ENCODE measurements at places on chromosomes 7 and 10. TPM values are rescaled to one million over a fixed set of nuclear protein-coding genes. Genes with fewer than 3 reads are reported as not detected.

The DPYSL4 gene
- total RNA-seq: not detected

The ABCB1 gene
- 0.87 TPM for total RNA-seq

The SPDYE2B gene
- total RNA-seq: not detected

GRCh38 chr10:33416209-33416608, 81.7 kb upstream of the NRP1 start:
- no peak overlapping the region for H3K4me3 ChIP-seq
- H3K27me3 ChIP-seq: no peaks in the 10 kb centered on the region
- H3K4me1 ChIP-seq: no peaks in the 10 kb centered on the region
- DNase-seq: no peak

The PRLHR gene
- 0.43 TPM for total RNA-seq

DNA sequence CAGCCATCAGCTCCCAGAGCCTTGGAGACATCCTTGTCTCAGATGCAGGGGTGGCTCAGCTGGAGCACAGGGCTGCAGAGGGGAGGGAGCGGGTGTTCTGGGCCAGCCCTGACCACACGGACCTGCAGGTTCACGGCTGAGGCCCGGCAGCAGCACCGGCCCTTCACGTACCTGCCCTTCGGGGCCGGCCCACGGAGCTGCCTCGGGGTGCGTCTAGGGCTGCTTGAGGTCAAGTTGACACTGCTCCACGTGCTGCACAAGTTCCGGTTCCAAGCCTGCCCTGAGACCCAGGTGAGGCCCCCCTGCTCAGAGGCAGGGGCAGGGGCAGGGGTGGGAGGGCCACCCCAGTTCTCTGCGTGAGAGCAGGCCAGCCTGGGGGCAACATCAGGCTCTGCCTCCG, 45.2 kb downstream of the PARP12 start:
- H3K36me3 ChIP-seq: peaks cover 14% of the 10 kb centered on the region
- no peak overlapping the region for H3K4me3 ChIP-seq
- H3K27me3 ChIP-seq: no peaks in the 10 kb centered on the region
- no peak for DNase-seq
- no peaks in the 10 kb centered on the region for H3K4me1 ChIP-seq

The GALNT17 gene
- not detected for total RNA-seq

DNA sequence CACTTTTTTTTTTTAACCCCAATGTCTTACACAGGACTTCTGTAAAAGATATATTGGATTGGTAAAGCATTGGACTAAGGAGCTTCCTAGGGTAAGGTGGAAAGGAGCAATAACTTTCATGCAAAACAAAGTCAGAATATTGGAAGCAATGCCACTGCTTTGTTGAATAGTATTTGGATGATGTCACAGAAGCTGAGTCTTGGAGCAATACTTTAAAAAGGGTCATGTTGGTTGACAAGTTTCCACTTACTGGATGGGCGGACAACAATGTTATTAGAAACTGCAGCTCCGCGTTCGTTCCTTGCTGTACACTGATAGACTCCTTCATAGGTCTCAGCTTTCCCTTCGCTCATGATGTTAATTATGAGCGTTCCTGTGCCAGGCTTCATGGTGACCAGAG, 101.9 kb upstream of the LAMB4 start:
- H3K27ac ChIP-seq: no peak overlapping the region
- DNase-seq: no peak
- no peaks in the 10 kb centered on the region for H3K36me3 ChIP-seq
- H3K4me1 ChIP-seq: no peaks in the 10 kb centered on the region
- no peak overlapping the region for H3K4me3 ChIP-seq

DNA sequence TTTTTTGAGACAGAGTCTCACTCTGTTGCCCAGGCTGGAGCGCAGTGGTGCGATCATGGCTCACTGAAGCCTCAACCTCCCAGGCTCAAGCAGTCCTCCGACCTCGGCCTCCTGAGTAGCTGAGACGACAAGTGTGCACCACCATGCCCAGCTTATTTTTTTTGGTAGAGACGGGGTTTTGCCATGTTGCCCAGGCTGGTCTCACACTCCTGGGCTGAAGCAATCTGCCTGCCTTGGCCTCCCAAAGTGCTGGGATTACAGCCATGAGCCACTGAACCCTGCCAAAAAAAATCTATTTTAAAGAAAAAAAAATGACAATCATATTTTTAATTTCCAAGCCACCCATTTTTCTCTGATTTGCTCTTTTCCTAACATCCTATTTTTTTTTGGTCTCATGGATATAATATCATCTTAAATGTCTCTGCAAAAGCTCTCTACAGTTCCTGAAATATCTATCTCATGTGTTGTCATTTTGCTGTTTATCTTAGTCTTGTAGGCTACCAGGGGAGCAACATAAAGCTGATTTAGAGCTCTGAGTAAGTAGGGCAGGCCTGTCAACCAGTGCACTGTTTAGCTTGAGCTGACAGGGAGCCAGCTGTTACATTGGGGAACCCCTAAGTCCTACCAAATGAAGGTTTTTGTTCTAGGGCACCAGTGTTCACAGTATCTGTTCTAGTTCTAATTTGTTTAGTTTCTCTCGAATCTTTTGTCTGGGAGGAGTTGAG, 29.9 kb upstream of the HBP1 start:
- H3K27ac ChIP-seq: no peak overlapping the region
- no peak overlapping the region for H3K4me3 ChIP-seq
- DNase-seq: no peak
- no peaks in the 10 kb centered on the region for H3K27me3 ChIP-seq
- no peaks in the 10 kb centered on the region for H3K36me3 ChIP-seq

DNA sequence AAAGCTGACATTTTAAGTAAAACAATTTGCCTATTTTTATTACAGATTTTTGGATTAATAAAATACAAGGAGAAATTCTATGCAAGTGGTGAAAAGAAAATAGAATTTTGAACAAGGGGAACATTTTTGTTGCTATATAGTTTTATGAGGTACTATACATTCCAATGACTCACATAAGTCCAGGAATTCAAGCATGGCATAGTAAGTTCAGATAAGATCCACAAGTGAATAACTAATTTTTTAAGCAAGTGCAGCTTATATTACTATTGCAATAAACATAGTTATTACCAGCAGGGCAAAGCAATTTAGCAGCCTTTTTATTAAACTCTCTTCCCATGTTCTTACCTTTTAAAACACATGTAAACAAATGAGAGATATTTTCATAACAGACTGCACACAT, 1123.5 kb upstream of the LRRN3 start:
- no peak overlapping the region for H3K27ac ChIP-seq
- no peaks in the 10 kb centered on the region for H3K36me3 ChIP-seq
- DNase-seq: no peak
- no peak overlapping the region for H3K4me3 ChIP-seq

DNA sequence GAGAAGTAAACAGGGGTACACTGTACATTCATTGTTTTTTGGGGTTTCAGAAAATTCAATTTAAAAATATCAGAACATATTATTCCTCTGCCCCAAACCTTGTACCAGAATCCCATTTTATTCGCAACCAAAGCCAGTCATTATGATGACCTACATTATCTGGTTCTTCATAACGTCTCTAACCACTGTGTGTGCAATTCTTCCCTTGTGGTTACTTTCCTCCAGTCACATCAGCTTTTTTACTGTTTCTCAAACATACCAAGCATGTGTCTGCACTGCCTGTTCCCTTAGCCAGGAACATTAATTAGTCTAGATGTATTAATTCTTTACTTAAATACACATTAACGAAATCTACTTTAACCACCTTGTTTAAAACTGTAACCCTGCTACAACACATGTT, 64.8 kb downstream of the THSD7A start:
- DNase-seq: no peak
- no peaks in the 10 kb centered on the region for H3K36me3 ChIP-seq
- H3K4me3 ChIP-seq: no peak overlapping the region
- H3K4me1 ChIP-seq: no peaks in the 10 kb centered on the region
- no peak overlapping the region for H3K27ac ChIP-seq

DNA sequence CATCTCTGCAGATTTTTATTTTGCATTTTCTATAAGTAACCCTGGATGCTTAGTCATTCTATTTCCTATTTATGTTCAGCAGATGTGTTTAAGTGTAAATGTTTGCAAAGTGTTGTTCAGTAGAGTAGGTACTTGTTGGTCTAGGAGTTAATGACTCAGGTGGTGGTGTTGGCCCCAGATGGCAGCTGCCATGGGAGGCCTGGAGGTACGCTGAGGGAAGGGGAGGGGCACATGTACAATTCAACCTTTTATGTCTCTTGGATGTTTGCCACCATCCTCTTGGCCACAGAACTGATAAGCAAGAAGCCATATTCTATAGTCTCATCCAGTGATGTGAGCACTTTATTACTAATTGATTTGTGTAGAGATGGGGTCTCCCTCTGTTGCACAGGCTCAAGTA, 68.1 kb upstream of the SLC39A12 start:
- H3K27ac ChIP-seq: no peak overlapping the region
- no peak for DNase-seq
- H3K36me3 ChIP-seq: no peaks in the 10 kb centered on the region
- H3K27me3 ChIP-seq: no peaks in the 10 kb centered on the region
- no peaks in the 10 kb centered on the region for H3K4me1 ChIP-seq

- H3K27me3 ChIP-seq: no peaks in the 10 kb centered on the region
- no peak overlapping the region for H3K27ac ChIP-seq
- no peak for DNase-seq
Observed at GRCh38 chr10:18293536-18294510, 153.6 kb downstream of the CACNB2 start.

DNA sequence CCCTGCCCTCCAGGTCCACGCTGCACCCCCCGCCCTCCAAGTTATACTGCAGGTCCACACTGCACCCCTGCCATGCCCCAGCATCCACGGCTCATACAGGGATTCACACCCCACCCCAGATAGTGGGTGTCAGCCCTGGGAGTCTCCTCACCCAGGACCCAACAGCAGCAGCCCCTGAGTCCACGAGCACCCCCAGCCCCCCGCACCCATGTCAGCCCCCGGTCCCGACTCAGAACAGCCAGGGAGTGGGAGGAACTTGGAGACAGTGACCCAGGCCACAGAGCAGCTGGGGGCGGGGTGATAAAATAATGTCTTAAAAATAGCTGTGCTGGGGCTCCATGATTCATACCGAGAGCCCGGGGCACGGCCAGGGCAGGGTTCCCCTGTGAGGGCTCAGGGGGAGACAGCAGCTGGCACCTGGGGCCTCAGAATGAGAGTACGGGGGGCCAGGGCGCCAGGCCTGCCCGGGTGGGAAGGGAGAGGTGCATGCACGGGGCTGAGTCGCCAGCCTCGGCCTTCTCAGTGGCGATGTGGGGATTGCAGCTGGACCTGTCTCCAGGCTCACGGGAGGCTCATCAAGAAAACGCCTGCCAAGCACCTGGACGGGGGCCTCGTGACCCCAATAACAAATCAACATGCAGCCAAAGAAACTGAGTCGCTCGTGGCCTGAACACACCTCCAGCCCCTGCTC, 29.8 kb downstream of the ADAP1 start:
- H3K4me1 ChIP-seq: peaks cover 3% of the 10 kb centered on the region
- DNase-seq: no peak
- H3K27ac ChIP-seq: no peak overlapping the region
- no peaks in the 10 kb centered on the region for H3K36me3 ChIP-seq
- no peaks in the 10 kb centered on the region for H3K27me3 ChIP-seq

Data from stomach (tissue), 19 donors.